ENCODE measurements at places on chromosomes 12 and 14.
A peak's percentile ranks its signal among the peaks of the same experiment; 100 is the strongest.

GRCh38 chr12:120290609-120291305 lies 946 bp downstream of the RNU4-2 start:
- DNase-seq, result no peak

GRCh38 chr14:55760789-55761566 lies 181.0 kb downstream of the KTN1 start:
- no peak for DNase-seq

- DNase-seq, result peak; percentile 11
Observed at GRCh38 chr14:72577521-72577920, 316.4 kb downstream of the DPF3 start.

DNA sequence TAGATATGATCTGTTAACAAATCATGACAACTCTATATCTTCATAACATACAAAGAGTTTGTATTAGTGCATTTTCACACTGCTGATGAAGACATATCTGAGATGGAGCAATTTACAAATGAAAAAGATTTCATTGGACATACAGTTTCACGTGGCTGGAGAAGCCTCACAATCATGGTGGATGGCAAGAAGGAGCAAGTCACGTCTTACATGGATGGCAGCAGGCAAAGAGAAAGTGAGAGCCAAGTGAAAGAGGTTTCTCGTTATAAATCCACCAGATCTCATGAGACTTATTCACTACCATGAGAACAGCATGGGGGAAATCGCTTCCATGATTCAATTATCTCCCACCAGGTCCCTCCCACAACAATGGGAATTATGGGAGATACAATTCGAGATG lies 157.6 kb downstream of the DUSP6 start:
- DNase-seq, result no peak

DNA sequence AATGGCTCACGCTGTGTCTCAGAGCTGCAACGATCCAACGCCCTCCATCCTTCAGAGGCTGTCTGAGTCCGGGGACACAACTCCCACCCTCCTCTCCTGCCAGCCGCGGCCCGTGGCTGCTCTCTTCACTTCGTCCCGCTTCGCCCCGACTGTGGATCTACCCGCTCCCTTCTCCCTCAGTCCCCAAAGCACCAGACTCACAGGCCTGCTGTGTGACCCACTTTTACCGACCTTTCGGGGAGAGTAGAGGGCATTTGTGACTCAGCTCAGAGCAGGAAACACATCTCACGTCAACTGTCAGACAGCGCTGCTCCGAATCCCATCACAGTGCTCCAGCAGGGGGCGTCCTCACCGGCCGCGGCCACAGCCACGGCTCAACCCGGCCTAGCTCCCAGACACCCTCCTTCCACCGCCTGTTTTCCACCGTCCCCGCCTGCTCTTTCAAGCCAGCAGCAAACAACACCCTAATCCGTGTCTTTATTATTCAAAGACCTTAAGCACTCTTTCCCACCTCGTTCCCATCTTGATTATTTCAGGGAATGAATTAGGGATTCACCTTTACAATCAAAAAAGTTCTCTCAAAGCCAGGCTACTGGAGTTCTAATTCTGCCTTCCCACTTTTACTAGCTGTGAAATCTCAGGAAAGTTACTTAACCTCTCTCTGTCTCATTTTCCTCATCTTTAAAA lies 5.0 kb upstream of the AQP2 start:
- no peak for DNase-seq

DNA sequence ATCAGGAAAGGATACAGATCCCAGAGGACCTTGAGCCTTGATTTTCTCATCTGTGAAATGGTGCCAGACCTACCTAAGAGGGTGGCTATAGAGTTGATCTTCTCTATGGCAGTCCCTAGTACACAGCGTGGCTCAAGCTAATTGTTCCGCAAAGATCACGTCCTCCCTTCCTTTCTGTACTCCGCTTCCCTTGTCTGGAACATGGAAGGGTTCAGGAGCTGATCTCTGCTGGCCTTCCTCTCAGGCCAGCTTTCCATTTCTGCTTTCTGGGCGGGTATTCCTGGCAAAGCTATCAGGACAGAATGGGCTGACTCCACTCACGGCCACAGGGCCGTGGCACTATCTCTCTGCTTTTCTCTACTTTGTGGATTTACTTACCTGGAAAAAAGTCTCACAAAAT lies 6.5 kb downstream of the CAMKK2 start:
- DNase-seq, result no peak

DNA sequence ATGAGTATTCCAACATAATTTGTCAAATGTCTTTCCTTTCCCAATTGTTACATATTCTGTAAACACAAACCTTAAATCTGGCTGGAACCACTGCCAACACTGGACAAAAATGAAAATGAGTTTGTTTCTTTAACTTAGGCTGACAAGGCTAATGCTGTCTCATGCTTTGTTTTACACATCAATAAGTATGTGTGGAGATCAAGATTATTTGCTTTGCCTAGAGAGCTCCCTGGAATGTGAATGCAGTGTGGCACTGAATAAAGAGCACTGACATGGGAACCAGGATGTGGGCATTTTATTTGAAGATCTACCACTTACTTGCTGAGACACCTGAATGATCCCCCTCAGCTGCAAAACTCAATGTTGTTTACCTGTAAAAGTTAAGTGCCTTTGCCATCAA lies 61.7 kb downstream of the RALGAPA1 start:
- DNase-seq, result peak; percentile 70

GRCh38 chr12:122593910-122594309 lies 66.9 kb downstream of the KNTC1 start:
- no peak for DNase-seq

DNA sequence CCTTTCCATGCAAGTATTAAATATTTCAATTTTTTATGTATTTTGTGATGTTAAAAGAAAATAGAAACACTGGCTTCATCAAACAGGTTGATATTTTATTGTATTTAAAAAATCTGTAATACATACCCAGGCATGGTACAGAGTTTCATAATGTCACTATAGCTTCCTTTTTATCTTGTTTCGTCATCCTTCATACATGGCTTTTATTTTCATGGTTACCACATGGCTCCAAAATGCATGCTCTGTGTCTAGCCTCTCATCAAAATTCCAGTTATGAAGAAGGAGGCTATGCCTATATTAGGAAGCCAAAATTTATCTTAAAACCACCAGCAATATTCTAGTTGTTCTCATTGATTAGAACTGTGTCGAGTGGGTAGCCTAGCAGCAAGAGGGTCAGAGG lies 464.8 kb downstream of the BTG1 start:
- DNase-seq, result no peak

DNA sequence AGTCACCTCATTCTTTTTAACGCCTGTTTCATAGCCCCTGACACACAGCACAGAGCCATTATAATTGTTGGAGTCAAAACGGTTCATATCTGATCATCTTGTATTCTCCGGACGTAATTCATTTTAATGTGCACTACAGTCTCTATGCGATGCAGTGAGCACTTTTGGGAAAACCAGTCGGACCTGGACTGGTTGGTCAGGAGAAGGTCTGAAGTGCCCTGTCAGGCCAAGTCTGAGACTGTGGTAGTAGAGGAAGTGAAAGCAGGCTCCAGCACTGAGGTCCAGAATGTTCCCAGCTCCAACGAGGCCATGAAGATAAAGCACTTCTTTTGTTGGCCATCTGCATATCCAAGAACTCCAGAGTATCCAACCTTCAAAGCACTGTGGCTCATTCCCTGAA lies 117.1 kb upstream of the NCOR2 start:
- no peak for DNase-seq

GRCh38 chr12:130335517-130336392 lies 1.9 kb upstream of the PIWIL1 start:
- peak; percentile 39 for DNase-seq

GRCh38 chr12:107929436-107929835 lies 154.9 kb downstream of the ASCL4 start:
- peak; percentile 81 for DNase-seq

GRCh38 chr14:56119201-56119981 lies 1.2 kb downstream of the PELI2 start:
- no peak for DNase-seq

DNA sequence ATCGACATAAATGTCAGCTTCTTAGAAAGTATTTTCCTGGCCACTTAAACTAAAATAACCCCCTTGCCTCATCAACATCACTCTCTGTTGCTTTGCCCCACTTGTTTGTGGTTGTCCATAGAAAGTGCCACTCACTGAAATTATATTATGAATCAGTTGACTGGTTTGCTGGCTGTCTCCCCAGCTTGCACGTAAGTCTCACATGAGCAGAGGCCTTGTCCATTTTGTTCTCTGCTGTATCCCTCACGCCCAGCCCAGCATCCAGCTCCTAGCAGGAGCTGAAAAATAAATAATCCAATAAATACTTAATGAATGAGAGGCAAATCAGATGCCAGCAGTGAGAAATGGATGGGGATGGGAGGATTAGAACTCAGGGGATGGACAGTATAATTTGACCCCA lies 159.3 kb downstream of the KSR2 start:
- no peak for DNase-seq

DNA sequence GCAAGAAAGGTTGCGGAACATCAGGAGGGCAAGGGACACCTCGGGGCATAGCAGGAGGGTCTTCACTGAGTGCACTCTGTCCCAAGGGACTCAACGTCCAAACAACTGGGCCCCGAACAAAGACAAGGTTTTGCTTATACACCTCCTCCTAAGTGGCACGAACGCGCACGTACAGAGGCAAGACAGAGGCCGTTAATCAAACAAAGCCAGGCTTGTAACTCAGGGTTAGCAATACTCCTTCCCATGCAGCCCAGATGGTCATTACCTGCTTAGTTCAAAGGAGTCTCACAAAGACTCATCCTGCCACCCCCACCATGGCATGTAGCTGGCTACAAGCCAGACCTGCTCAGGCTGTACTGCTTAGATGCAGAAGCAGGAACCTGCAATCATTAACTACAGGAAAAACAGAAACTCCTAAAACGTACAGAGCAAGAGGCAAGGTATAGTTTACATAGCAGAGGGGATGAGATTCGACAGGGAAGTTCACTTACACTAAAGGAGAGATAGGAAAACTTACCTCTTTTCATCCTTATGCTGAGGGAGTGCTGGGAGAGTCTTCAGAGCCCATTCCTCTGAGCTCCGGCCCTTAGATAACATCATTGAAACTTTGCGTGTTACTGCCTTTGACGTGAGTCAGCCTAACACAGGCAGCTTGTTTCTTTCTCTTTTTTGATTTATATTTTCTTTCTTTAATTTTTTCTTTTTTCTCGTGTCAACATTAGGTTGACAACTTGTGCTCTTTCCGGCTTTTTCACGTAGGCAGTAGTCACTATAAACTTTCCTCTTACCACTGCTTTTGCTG lies 1319.1 kb downstream of the TMEM121 start:
- peak; percentile 64 for DNase-seq

DNA sequence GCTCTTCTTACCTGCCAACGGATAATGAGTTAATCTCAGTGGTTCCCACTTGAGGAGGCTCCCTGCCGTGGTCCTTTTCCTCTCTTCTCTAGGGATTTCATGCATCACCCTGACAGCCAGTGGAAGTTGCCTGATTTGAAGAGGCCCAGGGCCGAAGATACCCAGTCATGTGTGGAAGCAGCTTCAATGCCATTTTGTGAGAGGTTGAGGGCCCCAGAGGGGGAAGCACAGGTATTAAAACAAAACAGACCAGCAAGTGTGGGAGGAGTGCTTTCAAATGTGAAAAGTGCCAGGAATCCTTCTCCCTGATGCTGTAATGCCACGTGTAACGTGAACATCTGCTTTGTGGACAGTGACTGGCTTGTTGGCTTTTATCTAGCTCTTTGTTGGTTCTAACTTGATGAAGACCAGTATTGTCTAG lies 1.5 kb downstream of the TCP11L2 start:
- no peak for DNase-seq

DNA sequence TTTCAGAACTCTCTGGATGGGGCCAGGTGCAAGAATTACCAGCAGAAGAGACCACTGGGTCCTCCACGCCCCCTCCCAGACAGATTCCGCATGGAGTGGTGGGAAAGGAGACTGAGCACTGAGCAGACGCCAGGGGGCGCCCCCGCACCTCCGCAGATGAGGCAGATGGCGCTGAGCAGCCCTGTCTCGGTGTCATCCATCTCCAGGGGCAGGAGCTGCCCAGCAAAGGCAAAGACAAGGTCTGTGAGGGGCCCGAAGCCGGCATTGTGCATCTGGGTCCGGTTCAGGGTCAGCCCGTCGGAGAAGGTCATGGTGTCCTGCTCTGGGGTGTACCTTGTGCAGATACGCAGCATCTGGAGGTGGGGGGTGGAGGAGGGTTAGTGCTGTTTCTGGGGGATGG lies 6.3 kb upstream of the ITGB7 start:
- no peak for DNase-seq

GRCh38 chr14:28778138-28779117 lies 11.8 kb downstream of the FOXG1 start:
- no peak for DNase-seq

DNA sequence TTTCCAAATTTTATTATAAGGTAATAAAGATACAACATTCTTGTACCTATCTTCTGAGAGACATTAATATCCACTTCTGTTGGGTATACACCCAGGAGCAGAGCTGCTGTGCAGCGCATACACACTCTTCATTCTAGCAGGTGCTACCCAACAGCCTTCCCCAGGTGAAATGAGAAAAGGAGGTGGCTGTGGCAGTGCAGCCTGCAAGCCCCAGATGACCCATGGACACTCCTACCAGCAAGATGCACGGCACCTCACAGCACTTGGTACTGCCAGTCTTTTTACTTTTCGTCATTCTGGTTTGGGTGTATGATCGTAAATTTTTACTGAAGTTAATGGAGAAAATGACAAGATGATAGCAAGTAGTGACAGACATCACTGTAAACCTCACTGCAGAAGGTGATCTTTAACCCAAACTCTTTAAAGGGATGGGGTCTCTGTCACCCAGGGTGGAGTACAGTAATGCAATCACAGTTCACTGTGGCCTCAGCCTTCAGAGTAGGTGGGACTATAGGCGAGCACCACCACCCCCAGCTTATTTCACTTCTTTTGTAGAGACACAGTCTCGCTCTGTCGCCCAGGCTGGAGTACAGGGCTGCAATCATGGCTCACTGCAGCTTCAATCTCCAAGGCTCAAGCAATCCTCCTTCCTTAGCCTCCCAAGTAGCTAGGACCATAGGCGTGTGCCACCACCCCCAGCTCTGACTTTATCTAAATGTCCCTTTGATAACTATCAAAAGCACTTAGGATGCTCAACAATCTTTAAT lies 26.5 kb downstream of the VPS37B start:
- DNase-seq, result no peak

DNA sequence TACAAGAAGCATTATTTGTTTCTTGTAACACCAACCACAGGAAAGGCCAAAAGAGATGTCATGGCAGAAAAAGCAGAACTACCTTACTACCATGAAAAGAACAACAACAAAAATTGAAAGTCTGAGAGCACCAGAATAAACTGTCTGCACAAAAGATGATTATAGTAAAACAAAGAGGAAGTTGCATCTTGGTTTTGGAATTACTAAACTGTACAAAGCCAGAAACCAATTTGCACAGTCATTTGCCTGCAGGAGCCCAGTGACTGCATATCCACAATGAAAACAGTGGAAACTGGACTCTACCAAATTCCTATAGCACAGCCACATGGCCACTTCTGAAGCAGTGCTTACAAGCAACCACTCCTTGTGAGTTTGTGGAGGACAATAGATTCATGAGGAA lies 276.2 kb downstream of the SSPN start:
- DNase-seq, result no peak

DNA sequence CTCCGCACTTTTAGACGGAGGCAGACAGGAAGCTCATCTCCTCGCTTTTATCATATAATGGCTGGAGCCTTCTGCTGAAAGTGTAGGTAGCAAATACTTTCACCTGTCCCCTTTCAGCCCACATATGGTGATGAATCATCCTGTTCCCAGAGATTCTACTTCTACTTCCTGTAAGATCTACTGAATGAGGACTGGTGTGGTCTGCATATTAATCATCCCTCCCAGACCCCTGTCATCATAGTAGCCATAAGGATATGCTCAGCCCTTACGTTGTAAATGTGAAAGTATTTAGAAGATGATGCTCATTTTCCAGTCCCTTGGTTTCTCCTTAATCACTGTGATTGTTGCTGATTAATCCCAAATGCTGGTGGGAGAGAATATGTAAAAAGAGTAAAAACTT lies 268.2 kb upstream of the GRIP1 start:
- no peak for DNase-seq
